CD14-positive monocyte (primary cell): ENCODE measurements at places on chromosomes 13 and 19.
A peak's percentile ranks its signal among the peaks of the same experiment; 100 is the strongest.

GRCh38 chr19:3194106-3195087 is 8.7 kb downstream of the NCLN start:
- no peak for DNase-seq

- DNase-seq = no peak
These were observed 1015.7 kb downstream of the EFNB2 start for GRCh38 chr13:105519771-105520170.

DNA sequence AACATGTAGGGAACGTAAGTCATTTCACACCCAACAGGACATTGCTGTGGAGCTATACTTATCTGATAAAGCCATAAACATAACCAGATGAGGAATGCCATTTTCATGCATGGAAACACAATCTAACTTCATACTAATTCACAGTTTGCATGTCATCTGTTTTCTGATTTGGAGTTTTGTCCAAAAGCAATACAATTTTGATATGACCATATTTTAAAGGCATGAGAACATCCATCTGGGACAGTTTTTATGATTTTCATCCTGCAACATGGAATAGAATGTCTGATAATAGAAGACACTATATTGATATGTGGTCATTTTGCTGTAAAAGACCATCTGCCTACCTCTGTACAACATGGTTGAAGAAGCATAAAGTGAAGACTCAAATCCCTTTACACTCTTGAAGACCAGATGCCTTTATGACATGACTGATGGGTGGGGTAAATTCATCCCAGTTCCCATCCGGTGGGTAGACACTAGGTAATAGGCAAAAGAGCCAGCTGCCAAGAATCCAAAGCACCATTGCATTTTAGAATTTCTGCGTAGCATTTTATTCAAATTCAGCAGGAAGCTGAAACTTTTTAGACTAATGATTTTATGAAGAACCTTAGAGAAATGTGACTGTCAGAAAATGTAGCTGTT is 309.8 kb downstream of the LMO7 start:
- no peak for DNase-seq

GRCh38 chr19:45100846-45101252 is 7.9 kb downstream of the PPP1R37 start:
- no peak for DNase-seq

DNA sequence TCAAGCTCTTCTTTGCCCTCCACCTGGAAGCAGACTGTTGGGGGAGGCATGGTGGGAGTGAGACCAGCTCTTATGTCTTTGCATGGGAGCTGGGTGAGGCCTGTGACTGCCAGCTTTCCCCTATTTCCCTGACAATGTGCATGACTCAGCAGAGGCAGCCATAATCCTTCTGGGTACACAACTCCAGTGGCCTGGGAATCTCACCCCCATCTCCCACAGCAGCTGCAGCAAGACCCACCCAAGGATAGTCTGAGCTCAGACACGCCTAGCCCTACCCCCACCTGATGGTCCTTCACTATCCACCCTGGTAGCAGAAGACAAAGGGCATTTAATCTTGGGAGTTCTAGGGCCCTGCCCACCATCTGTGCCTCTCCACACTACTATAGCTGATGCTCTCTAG is 41.4 kb upstream of the FGF14 start:
- no peak for DNase-seq

DNA sequence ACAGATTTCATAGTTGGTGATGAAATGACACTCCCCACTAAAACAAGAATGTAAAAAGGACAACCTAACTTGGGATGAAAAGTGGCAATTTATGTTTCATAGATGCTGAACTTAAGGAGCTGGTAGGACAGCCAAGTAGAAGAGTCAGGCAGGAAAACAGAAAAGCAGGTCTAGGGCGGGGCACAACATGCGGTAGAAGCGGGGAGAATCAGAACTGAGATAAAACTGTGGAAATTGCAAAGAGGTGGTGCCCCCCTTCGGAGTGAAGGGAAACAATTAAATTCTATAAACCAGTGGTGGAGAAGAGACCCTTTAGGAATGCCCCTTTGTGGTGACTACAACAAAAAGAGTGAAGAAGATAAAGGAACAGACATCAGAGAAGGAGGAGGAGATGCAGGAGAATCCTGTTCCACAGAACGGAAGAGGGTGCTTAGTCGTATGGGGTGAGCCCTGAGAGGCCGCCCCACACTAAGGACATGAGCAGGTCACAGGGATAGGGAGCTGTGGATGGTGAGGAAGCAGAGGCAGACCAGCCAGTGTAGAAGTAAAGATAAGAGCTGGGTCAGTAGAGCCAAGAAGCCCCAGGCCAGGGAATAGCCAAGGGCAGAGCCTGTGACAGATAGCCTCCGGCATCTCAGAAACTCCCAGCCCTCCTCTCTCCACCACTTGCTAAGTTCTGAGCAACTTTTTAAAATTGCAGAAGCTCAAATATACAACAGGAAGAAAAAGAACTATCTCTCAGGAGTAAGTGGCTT is 100.3 kb upstream of the DOCK9 start:
- DNase-seq = no peak

DNA sequence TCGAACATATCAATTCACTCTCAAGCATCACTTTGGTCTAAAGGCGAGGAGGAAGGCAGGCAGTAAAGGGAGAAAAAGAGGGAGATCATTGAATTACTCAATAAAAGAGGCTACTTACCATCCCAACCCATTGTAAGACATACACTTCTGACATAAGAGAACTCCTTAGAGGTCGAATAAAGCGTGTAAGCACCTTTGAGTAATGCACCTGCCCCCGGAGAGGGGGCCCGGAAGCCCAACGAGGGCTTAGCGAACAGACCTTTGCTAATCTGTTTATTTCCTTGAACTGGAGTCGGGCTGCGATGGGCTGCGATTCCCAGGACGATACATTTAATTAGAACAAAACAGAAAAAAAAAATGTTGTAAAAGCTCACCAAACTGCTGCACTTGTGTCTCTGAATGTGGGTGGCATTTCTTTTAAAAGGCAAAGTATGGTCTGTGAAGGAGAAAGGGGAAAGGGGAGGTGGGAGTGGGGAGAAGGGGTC is 3.0 kb downstream of the ZC3H4 start:
- no peak for DNase-seq

DNA sequence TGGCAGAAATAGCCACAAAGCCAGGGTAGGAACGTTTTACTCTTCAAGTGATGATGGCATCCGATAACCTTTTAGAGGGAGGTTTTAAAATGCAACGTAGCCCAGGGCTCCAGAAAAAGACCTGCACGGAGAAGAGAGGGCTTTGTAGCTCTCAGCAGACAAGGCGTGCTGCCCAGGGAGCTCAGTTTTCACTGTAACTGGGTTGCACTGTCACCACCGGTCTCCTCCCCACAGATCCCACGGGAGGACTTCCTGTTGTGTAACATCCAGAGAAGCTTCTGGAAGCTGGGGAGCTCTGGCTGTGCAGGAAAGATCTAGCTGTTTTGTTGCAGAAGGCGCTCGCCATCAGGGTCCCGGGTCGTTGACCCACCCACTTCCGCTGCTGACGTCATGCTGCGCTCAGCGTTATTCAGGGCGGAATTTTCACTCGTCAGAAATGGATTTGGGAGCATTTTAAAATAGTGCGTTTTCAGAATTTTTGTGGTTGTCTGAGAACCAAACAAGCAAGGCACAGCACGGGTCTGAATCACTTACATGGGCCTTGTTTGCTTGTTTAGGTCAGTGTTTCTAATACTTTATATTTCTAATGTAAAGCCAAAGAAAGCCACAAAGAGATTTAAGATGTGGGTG is 50.8 kb downstream of the ATP11A start:
- no peak for DNase-seq

GRCh38 chr13:38283346-38283745 is 66.3 kb upstream of the UFM1 start:
- DNase-seq = no peak

- DNase-seq = no peak
These were observed 15.7 kb downstream of the TJP3 start for GRCh38 chr19:3723883-3724282.

- no peak for DNase-seq
These were observed 212.8 kb downstream of the ENOX1 start for GRCh38 chr13:43573802-43574514.

DNA sequence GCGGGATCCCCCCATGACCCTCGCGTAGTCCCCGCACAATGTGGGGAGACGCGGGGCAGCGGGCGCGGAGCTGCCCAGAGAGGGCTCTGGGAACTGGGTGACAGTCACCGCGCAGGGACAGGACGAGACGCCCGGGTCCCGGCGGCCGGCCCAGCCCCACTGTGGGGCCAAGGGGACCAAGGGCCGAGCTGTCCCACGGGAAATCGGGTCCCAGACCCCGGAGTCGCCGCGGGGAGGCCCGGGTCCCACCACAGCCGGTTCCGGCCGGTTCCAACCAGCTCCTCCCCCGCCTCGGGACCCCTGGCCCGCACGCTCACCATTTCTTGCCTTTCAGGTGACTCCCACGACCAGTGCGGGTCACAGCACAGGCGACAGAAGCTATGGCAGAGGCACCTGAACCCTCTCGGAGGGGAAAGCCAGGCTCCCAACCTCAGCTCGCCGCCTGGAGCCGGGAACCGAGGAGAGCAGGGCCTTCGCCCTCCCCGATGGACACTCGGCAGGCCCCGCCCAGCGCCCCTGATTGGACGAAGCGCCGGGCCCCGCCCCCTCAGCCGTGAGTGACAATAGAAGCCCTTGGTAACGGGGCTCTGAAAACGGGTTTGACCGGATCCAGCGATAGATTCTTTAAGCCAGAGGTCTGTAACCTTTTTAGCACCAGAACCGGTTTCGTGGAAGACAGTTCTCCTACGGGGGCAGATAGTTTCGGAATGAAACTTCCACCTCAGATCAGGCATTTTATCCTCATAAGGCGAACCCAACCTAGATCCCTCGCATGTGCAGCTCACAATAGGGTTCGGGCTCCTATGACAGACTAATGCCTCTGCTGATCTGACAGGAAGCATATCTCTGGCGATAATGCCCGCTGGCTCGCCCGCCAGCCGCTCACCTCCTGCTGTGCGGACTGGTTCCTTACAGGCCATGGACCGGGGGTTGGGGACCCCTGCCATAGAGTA is at the start of gene ZNF433:
ZNF433 (minus strand) TSS at position 460 of the 953 bp plus-strand sequence; CDS start at position 320, 140 bp downstream.
- DNase-seq = peak; percentile 72

GRCh38 chr13:53207556-53207955 is 178.9 kb downstream of the OLFM4 start:
- DNase-seq = no peak

GRCh38 chr19:14250870-14251269 is 44.9 kb upstream of the ADGRL1 start:
- DNase-seq = no peak

DNA sequence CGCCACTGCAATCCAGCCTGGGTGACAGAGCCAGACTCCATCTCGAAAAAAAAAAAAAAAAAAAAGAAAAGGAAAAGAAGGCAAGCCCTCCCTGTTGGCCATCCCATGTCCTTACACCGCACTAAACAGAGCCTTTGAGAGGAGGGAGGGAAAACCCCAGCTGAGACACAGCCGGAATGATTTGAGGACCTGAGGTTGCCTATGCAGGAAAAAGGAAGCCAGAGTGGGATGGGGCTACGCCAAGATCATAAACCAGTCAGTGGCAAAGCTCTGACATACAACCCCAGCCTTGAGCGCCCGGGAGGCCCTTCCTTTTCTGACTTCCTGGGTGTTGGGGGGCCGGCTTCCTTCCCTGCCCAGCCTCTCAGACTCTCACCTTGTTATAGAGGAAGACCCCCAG is 12.5 kb upstream of the CHERP start:
- no peak for DNase-seq

DNA sequence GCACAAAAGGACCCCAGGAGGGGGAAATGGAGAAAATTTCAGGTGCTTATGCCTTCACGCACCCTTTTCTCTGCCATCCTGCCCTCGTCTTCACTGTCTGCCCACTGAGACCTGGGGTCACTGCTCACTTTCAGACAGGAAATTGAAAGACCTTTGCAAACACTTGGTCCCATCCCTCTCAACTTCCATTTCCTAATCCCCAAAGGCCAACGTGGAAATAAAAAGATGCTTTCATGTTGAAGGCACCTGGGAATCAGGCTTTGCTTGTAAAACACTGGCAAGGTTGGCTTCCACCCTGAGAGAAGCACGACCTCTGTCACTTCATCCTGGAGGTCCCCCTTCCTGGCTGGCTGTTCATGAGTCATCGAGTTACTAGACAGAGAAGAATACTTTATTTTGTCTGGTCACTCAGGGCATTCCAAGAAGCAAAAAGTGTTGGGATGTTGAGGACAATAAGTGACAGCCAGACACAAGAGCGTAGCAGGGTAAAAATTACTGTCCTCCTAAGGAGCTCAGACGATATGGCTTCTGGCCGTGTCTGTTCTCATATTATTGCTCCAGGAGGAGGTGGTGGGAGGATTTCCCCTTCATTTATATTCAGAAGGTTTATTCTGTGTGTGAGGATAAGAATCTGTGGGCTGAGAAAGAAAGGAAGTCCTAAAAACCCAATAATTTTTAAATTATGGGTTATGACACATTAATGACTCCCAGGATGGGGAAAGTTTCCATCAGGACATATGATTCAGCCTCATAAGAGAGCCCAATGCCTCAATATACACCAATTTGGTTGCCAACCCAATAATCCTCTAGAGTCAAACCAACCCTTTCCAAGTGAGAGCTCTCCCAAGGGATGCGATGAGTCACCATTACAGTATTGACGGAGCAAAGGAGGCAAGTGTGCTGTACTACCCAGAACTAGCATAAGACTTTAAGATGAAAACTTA is 409.0 kb downstream of the COG6 start:
- no peak for DNase-seq

DNA sequence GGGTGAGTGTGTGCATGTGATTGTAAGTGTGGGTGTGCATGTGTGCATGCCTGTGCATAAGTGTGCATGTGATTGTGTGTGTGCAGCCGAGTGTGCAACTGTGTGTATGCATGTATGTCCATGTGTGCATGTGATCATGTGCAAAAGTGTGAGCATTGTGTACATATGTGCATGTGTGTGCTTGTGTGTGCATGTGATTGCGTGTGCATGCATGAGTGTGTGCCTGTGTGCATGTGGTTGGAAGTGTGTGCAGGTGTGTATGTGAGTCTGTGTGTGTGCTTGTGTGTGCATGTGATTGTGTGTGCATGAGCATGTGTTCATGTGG is 3.5 kb downstream of the PODNL1 start:
- DNase-seq = no peak

- DNase-seq = no peak
These were observed at the start of gene ARHGEF7 for GRCh38 chr13:111115061-111115964. TSS of gene ARHGEF7 (plus strand) at chr13:111115310. CDS start at chr13:111115527, 217 bp downstream.

- no peak for DNase-seq
These were observed 402 bp downstream of the ZSWIM9 start for GRCh38 chr19:48170817-48171347.

- DNase-seq = no peak
These were observed 1194.4 kb downstream of the SLITRK1 start for GRCh38 chr13:82687884-82688283.

- DNase-seq = no peak
These were observed 33.7 kb downstream of the CRYL1 start for GRCh38 chr13:20491926-20492435.
